Activated CD8-positive, alpha-beta memory T cell treated with anti-CD3 and anti-CD28 coated beads for 1 hour (primary cell): ENCODE measurements at places on chromosomes 2 and 18.
A peak's percentile ranks its signal among the peaks of the same experiment; 100 is the strongest.

DNA sequence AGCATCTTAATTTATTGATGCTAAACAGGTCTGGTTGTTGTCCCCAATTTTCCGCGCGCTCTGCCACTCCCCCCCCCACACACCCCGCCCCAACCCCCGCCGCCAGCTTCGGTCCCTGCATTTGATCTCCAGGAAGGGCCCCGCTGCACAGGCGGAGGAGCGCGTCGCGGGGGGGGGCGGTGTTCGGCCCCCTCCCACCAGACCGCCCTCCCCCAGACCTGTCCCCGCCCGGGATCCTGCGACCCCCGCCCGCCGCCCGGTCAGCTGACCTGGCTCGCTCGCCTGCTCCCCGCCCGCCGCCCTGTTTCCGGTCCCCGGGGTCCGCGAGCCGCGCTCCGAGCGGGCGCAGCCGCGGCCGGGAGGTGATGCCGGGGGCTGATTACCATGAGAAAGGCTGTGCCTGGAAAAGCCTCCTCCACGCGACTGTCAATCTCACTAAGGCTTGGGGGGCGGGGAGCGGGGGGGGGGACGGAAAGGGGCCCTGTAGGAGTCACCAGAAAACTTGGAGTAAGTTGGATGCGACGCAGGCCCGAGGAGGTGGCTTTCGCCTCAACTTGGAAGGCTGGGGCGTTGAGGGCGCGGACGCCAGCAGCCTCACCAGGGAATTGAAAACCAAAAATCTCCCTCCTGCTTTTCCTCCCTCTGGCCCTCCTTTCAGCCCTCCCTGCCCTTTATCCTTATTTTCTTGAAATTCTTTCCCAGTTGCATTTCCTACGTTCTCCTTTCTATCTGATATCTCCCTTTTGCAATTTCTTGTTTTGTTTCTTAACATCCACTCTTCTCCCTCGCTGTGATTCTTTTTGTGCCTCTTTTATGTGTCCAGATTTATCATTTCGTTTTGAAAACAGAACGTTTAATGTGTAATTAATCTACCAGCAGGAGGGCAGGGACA, 4.4 kb upstream of the ZEB2 start:
- DNase-seq: no peak

GRCh38 chr2:233791151-233791882, 13.2 kb downstream of the MROH2A start:
- DNase-seq: no peak

- DNase-seq: no peak
Measured at GRCh38 chr18:48472610-48473009, 63.4 kb upstream of the ZBTB7C start.

GRCh38 chr18:61554946-61555361, 221.7 kb downstream of the CDH20 start:
- no peak for DNase-seq

DNA sequence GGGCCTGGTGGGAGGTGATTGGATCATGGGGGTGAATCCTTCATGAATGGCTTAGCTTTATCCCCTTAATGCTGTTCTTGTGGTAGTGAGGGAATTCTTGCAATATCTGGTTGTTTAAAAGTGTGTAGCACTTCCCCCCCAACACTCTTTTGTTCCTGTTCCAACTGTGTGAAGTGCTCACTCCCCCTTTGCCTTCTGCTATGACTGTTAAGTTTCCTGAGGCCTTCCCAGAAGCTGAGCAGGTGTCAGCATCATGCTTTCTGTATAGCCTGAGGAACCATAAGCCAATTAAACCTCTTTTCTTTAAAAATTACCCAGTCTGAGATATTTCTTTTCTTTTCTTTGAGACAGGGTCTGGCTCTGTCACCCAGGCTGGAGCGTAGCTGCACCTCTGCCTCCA, 139.4 kb downstream of the RNF152 start:
- DNase-seq: no peak

DNA sequence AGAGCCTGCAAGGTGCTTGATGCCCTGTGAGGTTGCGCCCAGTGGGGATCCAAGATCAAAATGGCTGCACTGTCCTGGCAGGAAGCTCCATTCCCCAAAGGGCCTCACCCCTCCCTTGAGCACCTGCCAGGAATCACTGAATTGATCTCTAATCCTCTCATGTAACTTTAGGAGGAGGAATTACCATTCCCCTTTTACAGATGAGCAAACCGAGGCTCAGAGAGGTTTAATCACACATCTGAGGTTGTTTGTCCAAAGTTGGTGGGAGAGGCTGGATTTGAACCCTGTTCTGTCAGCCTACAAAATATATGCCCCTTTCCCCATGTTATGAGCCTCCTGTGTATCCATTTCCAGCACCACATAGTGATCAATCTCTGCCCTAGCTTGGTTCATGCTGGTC, 10.5 kb downstream of the ASIC4 start:
- no peak for DNase-seq

- no peak for DNase-seq
Measured at GRCh38 chr2:241814643-241815476, 5.9 kb downstream of the NEU4 start.

- DNase-seq: no peak
Measured at GRCh38 chr2:9287400-9288045, 80.9 kb downstream of the ASAP2 start.

GRCh38 chr2:168336786-168337388, 89.5 kb upstream of the STK39 start:
- peak; percentile 8 for DNase-seq

- DNase-seq: no peak
Measured at GRCh38 chr2:2573658-2574293, 242.7 kb upstream of the MYT1L start.

GRCh38 chr18:57640749-57641148, 19.1 kb upstream of the NARS1 start:
- DNase-seq: no peak

DNA sequence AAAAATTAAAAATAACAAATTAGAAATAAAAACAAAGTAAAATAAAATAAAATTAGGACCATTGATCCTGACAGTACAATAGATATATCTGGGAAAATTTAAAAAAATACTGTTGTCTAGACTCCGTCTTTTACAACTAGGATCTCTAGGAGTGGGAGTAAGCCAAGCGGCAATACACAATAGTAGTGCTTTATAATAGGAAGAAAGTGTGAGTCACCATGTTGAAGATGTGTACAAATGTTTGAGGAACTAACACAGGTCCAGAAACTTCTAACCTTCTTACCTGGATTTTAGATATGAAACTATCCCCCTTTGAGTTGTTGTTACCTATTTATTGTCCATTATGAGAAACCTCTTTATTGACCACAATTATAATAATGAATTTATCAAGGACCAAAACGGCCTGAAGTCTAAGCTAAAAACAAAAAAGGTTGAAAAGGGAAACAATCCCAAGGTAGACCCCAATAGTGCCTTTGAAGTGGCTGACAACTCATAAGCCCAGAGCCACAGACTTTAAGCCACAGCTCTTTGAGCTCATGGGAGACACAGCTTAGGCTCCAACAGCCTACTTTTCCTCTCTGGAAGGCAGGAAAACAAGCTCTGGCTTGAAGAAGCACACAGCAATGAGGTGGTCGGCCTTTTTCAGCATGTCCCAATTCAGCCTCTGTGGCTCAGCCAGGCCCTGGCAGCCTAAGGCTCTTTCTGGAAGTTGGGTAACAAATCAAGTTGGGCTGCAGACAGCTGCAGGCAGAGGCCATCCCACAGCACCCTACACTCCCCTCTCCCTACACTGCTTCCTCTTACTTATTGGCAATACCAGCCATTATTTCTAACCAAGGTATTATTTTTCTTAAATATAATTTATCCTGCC, 62.9 kb downstream of the AQP4 start:
- no peak for DNase-seq

- no peak for DNase-seq
Measured at GRCh38 chr2:169090133-169090820, 20.9 kb downstream of the DHRS9 start.

- no peak for DNase-seq
Measured at GRCh38 chr2:222703886-222704285, 32.4 kb downstream of the MOGAT1 start.

- DNase-seq: no peak
Measured at GRCh38 chr2:169464882-169465281, 14.4 kb upstream of the BBS5 start.

DNA sequence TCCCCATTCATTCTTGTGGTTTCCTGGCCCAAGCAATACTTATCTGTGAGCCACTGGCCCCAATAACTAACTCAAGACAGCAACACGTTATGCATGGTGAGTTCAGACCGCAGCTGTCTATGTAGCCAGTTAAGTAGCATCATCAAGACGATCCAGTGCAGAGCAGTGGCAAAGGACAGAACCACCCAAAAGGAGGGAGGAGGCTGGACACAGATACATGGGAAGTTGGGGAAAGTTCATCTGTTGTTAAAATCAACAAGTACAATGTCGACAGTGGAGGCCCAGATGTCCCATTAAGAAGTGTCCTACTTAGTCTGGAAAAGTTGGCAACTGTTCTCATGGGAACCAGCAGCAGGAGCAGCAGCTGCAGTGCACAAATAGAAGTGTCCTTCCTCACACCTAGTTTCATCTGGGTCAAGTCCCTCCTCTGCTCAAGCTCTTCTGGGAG, 106.9 kb upstream of the THOC1 start:
- no peak for DNase-seq

DNA sequence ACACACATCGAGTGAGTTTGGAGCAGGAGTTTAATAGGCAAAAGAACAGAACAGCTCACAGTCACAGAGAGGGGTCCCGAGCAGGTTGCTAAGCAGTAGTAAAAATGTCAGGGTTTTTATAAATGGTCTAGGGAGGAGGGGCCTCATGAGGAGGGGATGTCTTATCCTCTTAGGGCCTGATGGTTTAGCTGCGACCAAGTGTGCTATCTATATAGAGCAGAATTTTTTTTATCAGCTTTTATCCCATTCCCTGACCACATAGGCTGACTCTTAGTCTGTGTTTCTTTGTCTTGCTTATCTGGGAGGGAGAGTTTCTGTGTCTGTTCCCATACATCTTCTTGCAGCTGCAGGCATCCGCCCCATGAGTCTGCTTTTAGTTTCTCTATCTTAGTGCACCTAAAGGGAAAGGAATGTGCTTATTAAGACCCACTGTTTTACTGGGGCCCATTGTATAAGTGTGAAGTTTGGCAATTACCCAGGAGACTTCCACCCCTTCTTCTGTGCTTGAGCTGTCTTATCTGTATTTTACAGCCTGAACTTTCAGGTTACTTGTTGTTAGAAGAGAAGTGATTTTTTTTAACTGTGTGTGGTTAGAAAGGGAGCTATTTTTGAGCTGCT, 30.4 kb upstream of the GMCL1 start:
- no peak for DNase-seq

DNA sequence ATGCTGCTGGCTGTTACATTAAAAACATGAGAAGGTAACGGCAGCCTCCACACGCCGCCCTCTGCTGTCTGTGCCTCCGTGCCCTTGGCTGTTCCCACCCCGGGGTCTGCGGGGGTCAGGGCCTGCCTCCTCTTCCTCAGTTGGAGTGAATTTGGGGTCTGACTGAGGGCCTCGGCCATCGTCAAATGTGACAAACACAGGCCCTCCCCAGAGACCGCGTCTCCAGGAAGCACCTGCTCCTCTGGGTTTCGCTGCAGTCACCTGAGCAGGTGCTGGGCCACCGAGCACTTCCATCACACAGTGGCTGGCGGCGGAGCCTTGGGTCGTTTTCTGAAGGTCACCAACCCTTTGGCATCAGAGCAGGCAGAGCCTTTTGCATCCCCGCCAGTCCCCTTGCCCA, 70.9 kb downstream of the NFATC1 start:
- no peak for DNase-seq

DNA sequence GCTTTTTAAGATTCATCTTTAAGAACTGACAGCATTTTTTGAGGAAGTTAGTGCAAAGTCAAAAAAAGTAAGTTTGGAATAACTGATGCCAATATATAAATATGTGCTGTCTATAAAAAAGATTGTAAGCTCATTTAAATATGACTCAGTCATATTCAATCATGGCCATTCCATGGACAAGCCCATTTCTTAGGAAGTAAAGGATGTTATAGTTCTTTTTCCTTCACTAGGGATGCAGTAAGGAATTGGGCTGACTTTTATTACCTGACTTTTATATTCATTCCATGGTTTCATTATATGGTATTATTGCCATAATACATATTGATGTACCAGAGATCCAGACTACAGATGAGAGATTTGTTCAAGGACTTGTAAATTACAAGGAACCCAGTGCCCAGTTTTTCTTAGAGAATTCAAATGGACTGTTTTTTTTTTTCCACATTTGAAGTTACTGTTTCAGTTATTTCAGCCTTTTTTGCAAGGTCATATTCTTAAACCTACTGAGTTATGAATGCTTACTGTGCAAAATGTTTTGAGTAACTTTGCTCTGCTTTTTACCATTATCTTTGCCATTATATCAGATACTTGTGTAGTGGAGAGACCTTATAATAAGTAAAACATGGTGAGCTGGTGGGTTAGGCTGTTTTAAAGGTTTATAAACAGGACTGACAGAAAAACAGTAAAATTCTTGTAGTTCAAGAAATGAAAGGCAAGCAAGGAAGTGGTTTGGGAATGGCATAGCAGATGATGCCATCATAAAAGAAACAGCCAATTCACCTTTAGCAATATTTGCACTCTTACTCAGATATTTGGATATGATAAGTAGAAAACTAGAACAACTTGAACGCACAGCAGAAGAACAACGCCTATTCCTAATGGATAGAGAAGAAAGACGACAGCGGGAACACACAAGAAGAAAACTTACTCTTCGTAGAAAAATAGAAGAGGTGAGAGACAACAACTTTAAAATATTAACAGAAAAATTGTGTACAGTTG, 7.6 kb downstream of the FSIP2 start:
- no peak for DNase-seq

DNA sequence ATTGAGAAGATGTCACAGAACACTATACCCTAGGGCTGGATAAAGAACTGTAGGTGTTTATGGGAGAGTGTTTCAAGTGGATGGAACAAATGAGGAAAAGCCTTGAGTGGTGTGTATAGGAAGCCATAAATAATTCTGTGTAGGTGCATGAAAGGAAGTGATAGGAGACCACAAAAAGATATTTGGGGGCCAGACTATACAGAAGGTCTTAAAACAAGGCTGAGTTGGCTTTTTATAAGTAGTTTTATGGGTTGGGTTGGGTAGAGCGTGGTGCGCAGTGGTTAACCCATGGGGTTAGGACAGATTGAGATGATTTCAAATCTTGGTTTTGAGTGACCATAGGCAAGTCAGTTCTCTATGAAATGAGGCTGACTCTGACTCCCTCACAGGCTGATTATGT, 110.5 kb downstream of the PKP4 start:
- DNase-seq: no peak

DNA sequence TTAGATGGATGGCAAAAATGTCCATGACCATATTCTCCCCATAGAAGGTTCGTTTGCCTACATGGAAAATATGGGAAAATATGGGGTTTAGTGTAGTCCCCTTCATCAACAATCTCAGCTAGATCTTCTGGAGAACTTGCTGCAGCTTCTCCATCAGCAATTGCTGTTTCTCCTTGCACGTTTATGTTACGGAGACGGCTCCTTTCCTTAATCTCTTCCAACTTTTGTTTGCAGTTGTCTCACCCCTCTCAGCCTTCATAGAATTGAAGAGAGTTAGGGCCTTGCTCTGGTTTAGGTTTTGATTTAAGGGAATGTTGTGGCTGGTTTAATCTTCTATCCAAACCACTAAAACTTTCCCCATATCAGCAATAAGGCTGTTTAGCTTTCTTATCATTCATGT, 28.9 kb downstream of the MYCN start:
- no peak for DNase-seq

GRCh38 chr18:79167526-79168190, 98.5 kb downstream of the ATP9B start:
- no peak for DNase-seq

GRCh38 chr2:204251998-204252376, 293.3 kb upstream of the PARD3B start:
- no peak for DNase-seq
